AG04449 (cell line): ENCODE measurements at places on chromosomes 7 and 10.

GRCh38 chr7:29287366-29287765 is 92.8 kb downstream of the CHN2 start:
- no peak for DNase-seq

DNA sequence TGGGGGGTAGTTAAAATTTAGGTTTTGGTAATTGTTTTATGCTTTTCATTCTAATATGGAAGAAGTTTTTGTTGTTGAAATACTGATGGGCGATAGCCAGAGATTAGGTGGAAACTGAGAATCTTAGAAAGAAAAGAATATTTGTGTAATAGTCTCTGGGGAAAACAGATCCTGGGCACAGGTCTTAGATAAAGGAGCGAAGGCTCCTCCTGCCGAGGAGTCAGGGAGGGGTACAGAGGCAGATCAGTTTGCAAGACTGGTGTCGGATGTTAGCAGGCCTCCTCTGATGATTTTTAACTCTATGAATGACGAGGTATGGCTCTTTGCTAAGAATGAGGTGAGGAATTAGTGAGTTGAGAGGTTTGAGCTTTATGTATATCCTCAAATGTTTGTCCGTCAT is 339.7 kb downstream of the HGF start:
- DNase-seq, result no peak

GRCh38 chr7:100171840-100172239 is 3.4 kb upstream of the GAL3ST4 start:
- DNase-seq, result no peak

GRCh38 chr7:127588019-127588696 is at the start of gene ARF5:
Gene ARF5, plus strand, starts transcription at chr7:127588411. Its CDS starts 88 bp downstream, at chr7:127588499.
- no peak for DNase-seq

- DNase-seq, result no peak
These were observed 100.1 kb downstream of the CACNB2 start for GRCh38 chr10:18240185-18240882.

DNA sequence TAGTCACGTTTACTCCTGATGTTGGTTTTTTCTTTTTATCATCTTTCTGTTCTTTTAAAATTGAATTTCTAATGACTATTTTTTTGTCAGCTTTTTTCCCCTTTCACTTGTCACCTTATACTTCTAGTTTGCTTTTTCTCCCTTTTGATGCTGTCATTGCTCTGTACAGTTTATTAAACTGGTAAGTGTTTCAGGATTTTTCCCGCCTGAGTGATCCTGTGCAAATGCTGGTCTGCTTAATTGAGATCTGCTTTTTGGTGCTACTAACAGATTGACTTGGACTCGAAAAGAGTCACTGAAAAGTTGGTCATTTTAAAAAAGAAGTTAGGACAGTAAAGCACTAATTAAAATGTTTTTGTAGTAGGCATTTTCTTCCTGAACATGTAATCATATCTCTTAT is 95.2 kb downstream of the PHTF2 start:
- no peak for DNase-seq

- no peak for DNase-seq
These were observed 21.9 kb upstream of the SMURF1 start for GRCh38 chr7:99165816-99166215.

GRCh38 chr7:68688416-68689086 is 909.7 kb upstream of the AUTS2 start:
- DNase-seq, result no peak

- DNase-seq, result peak; percentile 52
These were observed 11.4 kb downstream of the KDM7A start for GRCh38 chr7:140165422-140165821.

- no peak for DNase-seq
These were observed 13.9 kb downstream of the GRB10 start for GRCh38 chr7:50768485-50769474.

DNA sequence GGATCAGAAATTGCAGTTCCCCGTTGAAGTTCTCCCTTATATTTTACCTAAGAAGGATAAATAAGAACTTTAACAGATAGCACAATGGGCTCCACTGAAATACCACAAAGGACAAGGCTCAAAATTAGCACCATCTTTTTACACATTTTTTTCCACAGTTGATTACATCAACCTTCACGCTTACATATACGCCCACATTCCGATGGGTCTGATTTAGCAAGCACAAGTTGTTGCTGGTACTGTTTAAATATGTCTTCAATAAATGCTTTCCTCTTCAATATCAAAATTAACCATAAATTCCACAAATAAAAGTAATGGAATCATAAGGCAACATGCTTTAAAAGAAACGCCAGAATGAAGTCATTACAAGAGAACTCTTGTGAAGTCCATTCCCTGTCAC is 79.5 kb downstream of the NEBL start:
- no peak for DNase-seq

DNA sequence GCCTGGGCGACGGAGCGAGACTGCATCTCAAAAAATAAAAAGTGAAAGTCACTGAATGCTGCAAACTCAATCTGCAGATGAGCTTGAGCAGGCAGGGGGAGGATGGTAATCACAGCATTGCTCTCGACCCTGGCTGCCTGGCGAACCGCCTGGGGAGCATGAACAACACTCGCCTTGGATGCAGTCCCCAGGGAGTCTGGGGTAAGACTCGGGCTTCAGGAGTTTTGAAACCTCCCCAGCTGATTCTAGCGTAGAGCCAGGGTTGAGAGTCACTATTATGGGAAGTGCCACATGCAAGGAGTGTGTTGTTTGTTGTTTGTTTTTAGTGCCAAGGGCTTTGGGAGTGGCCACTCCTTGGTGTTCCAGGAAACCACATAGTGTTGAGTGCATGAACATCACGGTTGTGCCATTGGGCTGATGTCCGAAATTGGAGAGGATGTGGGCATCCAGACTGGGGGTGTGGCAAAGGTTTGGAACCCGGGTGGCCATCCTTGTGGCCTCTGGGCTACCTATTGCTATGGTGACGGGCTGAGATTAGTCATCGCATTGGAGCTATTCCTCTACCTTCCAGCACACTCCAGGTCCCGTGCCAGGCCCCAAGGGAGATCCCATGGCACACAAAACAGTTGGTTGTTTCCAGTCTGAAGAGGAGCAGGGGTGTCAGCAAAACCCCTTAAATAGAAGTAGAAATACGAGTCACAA is 92.6 kb downstream of the RGS10 start:
- peak; percentile 73 for DNase-seq

GRCh38 chr7:20980668-20981264 is 194.1 kb upstream of the SP8 start:
- no peak for DNase-seq

DNA sequence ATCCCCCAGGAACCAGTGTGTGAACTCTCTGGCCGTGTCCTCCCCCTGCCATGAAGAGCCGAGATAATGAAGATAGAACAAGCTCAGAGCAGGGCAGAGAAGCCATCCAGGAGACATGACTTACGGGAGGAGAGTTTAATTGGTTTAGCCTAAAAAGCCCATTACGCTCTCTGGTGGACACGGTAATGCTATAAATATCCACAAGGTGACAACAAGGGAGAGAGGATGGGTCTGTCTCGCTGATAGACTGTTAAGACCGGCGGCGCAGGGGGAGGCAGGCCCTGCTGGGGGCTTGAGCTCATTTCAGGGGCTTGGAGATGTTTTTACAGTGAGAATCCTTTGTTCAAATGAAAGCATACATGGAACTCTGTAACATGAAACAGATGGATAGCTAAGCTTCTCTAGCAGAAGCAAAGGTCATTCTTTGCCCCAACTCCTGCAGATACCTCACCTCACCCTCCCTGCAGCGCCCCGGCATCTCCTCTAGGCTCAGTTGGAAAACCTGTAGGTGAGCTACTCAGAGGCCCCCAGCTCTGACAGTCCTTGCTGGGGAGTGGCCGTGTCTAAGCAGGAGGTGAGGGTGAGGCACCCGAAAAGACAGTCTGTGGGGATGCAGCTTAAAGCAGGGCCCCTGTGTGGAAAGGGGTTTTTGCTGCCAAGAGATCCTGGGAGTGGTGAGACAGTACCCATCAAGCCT is 40.8 kb upstream of the LOXL4 start:
- DNase-seq, result no peak

- no peak for DNase-seq
These were observed 204.7 kb downstream of the TAX1BP1 start for GRCh38 chr7:27944643-27945042.

DNA sequence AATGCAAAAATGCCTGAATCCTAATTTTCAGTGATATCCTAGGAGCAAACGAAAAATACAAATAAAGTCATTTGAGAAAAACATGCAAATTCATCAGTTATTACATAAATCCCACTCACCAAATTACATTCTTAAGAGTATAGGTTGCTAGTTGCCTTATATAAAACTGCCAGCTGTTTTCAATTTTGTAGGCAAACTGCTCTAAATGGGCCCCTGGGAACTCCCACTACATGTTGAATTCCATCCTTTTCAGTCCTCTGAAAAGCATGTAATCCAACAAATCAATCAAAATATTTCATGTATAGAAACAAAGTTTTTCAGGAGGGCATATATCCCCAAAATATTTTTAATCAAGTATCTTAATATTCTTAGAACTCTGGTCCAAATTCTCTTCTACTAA is 2.1 kb upstream of the JMJD1C start:
- DNase-seq, result no peak

- no peak for DNase-seq
These were observed 652.1 kb downstream of the SUGCT start for GRCh38 chr7:40786909-40787308.

DNA sequence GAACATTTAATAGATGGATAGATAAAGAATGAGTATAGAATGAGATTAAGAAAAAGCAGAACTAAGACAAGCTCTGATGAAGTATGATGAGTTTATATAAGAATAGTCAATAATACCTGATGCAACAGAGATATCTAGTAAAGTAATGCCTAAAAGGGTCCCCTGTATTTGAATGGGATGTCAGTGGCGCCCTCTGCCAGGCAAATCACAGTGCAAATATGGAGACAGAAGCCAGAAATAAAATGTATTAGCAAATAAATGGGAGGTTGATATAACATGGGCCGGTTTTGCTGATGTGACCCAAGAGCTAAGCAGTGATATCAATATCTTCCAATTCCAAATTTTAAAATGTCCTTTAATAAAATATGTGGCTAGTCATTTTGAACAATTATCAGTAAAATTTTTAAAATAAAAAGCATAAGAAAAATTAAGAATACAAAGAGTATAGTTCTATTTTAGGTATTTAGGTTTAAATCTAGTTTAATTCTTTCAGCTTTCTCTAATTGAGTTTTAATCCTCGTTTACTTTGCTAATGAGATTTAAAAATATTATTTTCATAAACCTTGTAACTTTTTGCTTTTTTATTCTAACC is 62.6 kb downstream of the ADK start:
- no peak for DNase-seq

DNA sequence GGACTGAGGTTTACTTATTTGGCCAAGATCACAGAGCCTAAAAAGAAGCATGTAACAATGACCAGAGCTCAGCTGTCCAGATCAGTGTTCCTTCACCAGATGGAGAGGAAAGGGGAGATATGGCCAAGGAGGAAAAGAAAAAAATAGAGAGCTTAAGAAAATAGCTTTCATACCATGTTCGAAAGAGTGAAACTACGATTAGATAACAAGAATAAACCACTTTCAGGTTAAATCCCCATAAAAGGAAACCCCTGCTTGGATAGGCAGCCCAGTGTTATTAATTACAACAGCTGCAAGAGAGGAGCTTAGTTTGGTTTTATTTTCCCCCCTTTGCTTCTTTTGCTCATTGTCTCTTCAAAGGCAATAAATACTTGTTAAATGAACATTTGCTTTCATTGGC is 160.8 kb downstream of the ZNF438 start:
- DNase-seq, result no peak

- DNase-seq, result no peak
These were observed 519 bp downstream of the PITRM1 start for GRCh38 chr10:3172081-3172445.
